ENCODE measurements at places on chromosomes 4 and X. TPM values are rescaled to one million over a fixed set of nuclear protein-coding genes. Genes with fewer than 3 reads are reported as not detected.
A peak's percentile ranks its signal among the peaks of the same experiment; 100 is the strongest.

The PCYT1B gene
- total RNA-seq = 1.4 TPM

- no peak for DNase-seq
These were observed 533.2 kb upstream of the AGA start for GRCh38 chr4:177975315-177975987.

The GEMIN8 gene
- total RNA-seq = 10.7 TPM

The USP51 gene
- total RNA-seq = 4.1 TPM

The SGCB gene
- 79.7 TPM for total RNA-seq

The RAB33B gene
- total RNA-seq = 9.7 TPM

The SAGE1 gene
- total RNA-seq = not detected

DNA sequence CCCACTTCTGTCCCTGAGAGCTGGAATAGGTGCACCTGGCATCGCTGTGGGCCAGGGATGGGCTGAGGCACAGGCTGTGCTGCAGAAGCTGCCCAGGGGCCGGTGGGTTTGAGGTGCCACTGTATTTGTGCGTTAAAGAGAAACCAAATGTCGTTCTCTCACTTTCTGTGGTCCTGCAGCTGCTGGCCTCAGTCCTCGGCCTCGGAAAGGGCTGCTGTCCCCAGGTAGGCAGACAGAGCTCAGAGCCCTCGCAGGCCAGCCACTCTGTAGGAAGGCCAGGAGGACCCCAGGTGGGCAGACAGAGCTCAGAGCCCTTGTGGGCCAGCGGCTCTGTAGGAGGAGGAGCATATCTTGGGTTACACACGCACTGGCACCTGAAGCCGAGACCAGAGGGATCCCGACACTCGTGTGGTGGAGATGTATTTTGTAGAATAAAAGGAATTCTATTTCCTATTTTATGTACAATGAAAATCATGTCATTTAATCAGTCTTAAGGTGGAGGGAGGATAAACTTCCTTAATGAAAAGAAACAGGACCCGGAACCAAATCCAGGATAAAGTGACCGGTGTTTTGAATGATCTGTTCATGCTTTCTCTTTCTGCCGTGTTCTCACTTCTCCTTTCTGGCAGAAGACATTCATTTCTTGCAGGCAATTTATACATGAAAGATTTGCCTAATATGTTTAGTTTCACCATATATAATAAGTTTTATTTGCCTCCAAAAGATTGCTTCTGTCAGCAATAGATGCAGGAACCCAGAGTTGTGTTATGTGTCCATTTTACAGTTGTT lies 54.4 kb upstream of the HGFAC start:
- DNase-seq = no peak

- DNase-seq = peak; percentile 1
These were observed 62.9 kb upstream of the NDST3 start for GRCh38 chr4:117971403-117971802.

DNA sequence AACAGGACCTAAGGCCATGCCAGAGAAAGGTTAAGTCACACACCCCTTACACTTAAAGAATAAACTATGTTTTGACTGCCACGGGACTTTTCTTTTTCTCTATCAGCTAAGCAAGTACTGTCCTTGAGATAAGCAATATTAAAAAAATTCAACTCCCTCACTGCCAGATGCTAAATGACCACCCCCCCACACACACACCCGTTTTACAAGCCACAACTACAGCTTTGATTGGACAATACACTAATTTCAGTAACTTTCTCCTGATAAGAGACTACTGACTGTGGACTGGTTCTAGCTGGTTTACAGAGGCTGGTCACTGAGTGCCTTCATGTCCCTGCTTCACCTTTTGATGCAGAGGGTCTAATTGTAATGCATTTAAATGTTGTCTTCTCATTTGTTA lies 63.9 kb upstream of the HOPX start:
- no peak for DNase-seq

DNA sequence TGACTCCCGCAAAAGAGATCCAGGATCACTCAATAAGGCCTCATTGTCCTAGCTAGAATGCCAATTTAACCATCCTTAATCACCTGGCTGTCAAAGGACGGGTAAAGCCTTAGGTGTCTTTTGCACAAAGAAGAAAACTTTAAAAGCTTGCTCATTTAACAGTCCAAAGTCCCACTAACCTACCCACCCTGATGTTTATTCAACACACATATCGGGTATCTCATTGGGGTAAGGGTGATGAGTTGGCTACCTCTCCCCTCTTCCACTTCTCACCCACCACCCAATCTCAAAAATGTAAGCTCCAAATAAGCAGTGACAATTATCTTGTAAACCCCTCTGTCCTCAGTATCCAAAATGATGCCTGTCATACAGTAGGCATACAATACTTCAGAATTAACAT lies 988 bp upstream of the SRD5A3 start:
- DNase-seq = no peak

The RRAGB gene
- total RNA-seq = 21.3 TPM

GRCh38 chrX:68710870-68711576 lies 63.6 kb downstream of the STARD8 start:
- DNase-seq = peak; percentile 39

GRCh38 chr4:120633810-120634209 lies 288.7 kb downstream of the PRDM5 start:
- peak; percentile 4 for DNase-seq

DNA sequence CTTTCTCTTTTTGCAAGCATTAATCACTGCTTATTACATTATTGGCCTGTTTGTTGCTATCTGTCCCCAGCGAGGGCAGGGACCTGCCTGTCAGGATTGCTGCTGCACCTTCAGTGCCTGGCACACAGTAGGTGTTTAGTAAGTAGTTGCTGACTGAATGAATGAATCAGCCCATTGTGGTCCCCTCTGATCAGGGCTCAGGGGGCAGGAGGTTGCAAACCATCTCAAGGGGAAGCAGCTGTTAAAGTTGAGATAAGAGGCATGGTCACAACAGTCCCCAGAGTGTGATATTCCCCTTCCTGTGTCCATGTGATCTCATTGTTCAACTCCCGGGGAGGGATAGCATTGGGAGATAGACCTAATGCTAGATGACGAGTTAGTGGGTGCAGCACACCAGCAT lies 85.4 kb downstream of the WFS1 start:
- DNase-seq = no peak

- DNase-seq = no peak
These were observed 1.8 kb downstream of the ADAM29 start for GRCh38 chr4:174919886-174920423.

DNA sequence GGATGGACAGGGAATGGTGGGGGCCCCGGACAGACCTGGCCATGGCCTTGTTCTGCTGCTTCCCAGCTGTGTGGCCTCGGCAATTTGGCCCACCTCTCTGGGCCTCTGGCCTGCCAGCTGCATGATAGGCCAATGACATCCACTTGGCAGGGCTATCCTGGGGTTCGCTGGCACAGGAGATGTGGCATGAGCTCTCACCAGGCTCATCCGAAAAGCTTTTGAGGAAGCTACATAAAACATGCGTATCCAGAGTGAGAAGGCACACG lies 18.1 kb downstream of the SH3TC1 start:
- DNase-seq = no peak

The LRP2BP gene
- 4.1 TPM for total RNA-seq

Measured in muscle of leg (tissue), 16 donors.